ENCODE measurements at places on chromosomes 5 and 9.

- peak; percentile 31 for DNase-seq
Measured at GRCh38 chr9:16031971-16032370, 479.1 kb downstream of the CCDC171 start.

DNA sequence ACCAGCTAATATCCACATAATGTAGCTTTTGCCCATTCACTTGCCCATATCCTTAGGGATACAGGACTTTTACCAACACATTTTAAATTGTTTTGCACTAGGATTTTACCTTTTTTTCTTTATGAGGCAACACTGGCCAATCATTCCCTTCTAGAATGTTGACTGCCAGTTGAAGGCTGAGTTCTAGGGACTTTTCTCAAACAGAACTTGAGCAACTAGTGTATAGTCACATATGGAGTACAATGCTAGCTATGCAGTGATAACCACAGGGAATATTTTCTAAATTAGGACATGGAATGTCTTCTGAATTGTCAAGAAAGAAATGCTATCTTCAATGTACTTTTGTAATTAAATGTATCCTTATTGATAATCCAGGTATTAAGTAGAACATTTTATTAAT, 133.6 kb downstream of the OXCT1 start:
- DNase-seq, result no peak

DNA sequence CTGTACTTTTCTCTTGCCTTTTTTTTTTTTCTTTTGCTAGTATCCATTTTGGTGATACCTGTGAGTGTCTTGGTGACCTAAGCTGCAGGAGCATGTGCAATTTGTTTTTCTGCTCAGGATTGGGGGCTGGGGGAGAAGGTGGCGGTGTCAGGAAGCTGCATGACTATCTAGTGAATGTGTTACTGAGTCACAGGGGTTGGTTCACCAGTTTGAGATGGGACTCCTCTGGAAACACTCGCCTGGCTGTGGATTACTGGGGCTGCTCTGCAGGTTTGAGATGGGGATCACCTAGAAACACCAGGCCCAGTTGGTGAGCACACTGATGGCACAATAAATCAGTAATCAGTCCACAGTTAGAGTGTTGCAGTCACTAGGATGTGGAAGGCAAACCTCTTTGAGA, 447.9 kb downstream of the SPATA31D1 start:
- peak; percentile 10 for DNase-seq

DNA sequence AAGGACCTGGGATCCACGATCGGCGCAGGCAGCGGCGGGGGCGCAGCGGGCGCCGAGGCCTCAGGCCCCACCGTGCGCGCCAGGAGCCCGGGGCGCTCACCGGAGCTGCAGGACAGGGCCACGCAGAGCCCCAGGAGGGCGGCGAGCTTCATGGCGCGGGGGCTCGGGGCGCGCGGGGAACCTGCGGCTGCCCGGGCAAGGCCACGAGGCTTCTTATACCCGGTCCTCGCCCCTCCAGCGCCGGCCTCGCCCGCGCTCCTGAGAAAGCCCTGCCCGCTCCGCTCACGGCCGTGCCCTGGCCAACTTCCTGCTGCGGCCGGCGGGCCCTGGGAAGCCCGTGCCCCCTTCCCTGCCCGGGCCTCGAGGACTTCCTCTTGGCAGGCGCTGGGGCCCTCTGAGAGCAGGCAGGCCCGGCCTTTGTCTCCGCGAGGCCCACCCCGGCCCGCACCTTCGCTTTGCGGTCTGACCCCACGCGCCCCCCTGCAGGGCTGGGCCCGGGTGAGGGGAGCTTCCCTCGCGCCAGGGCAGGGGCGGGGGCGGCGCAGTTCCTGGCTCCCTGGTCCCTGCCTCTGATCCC, at the start of gene SCGB3A1:
Gene SCGB3A1, minus strand, starts transcription at position 189 of the 577 bp plus-strand sequence. Its CDS starts 37 bp downstream, at position 152.
- DNase-seq, result peak; percentile 18

DNA sequence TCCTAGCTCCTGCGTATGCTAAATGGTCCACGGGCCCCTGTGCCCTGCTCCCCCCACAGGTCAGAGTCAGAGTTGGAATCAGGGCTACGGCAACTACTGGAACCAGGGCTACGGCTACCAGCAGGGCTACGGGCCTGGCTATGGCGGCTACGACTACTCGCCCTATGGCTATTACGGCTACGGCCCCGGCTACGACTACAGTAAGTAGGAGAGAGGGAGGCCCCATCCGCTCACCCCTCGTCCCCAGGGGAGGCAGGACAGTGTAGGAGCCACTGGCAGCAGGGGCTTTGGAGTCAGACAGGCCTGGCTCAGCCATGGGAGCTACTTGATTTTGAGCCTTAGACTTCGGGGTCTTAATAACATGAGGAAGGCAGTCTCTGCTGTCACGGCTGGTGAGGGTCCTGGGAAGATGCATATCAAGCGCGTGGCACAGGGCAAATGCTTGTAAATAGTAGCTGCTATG, 5.8 kb downstream of the HNRNPAB start:
- no peak for DNase-seq

GRCh38 chr9:79353856-79354520, 217.8 kb upstream of the TLE4 start:
- DNase-seq, result peak; percentile 11

GRCh38 chr9:35844628-35845270, 15.7 kb downstream of the TMEM8B start:
- peak; percentile 74 for DNase-seq

- DNase-seq, result no peak
Measured at GRCh38 chr5:53110156-53110555, 599 bp upstream of the MOCS2 start.

GRCh38 chr9:69980041-69980440, 63.6 kb upstream of the MAMDC2 start:
- peak; percentile 53 for DNase-seq

GRCh38 chr5:152364899-152365298, 40.2 kb downstream of the NMUR2 start:
- DNase-seq, result no peak

DNA sequence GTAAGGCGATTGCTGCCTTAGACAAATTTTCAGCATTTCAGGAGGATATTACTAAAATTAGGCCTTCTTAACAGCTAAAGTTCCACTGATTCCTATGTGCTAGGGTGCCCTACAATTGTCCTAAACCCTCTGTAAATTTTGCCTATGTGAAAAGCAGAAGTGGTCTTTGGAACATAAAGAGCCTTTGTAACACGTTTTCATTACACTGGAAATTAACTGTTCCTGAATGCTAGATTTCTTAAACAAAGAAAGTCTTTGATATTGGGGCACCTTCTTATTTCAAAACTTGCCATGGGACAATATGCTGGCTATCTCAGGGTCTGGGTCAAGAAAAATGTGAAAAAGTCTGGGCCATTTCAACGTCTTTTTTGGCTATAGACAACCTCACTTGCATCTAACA, 60.4 kb upstream of the MOCS2 start:
- no peak for DNase-seq

DNA sequence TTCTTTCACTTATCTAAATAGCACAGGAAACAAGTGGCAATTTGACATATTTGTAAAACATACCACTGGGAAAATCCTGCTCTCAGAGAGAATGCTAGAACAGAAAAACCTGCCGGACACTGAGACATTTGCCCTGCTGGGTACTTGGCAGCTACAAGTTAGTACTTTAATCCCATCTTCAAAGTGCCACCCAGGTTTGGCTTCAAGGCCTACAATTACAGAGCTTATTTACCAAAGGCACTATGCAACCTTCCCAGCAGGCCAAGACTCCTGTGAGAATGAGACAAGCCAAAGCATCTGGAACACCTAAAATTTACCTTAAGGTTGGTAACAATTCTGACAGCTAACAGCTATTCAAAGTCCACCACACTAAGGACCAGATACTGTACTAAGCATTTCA, 78.3 kb downstream of the TSSK1B start:
- no peak for DNase-seq

GRCh38 chr5:112122353-112122752, 296.7 kb downstream of the EPB41L4A start:
- DNase-seq, result no peak

GRCh38 chr9:121308765-121309164, 40.8 kb downstream of the GSN start:
- DNase-seq, result no peak

- no peak for DNase-seq
Measured at GRCh38 chr5:125587631-125588030, 835.6 kb upstream of the GRAMD2B start.

DNA sequence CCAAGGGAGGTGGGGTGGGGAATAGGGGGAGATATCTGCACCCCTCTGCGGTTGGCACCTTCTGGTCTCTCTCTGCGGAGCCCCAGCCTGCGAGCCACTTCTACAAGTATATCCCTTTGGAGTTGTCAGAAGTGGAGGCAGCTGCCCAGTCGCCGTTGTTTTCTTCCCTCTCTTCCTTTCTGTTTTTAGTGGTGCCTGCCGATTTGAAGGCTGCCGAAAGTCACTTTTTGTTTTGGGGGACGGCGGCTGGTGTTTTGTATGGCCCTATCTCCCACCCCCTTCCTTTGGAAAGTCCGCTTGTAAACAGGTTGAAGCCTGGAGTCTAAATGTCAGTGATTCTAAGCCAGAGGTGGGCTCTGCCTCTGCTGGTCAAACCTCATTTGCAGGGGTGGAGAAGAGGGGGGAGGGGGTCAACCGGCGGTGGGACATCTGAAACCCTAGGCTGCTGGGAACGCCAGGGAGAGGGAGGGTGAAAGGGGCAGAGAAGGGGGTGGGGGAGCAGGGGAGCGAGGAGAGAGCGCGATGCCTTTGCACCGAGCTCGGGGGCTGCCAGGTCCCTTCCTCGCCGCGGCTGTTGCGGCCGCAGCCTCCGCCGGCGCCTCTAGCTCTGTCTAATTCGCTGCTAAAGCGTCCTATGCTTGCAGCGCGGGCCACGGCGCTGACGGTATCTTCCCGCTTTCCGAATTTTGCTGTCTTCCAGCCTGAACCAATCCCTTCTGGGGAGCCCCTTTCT, at the start of gene FGF10:
Gene FGF10, minus strand, starts transcription at position 331 of the 733 bp plus-strand sequence. CDS start 738 bp downstream, outside the sequence.
- DNase-seq, result peak; percentile 32

DNA sequence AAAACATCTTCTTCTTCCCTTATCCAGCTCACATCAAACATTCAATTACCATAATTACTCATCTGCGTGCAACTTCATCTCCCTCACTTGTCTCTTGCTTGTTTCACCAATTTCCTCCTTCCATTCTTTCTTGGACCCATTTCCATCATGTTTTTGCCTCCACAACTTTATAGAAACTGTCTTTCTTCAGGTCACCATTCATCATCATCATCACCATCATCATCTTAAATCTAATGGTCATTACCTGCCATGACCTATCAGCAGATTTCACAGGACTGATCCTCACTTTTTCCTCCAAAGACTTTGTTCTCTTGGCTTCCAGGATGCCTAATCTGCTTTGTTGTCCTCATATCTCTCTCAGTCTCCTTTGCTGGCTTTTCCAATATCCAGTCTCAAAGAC, 495.6 kb downstream of the DNAH5 start:
- no peak for DNase-seq

- no peak for DNase-seq
Measured at GRCh38 chr5:10030219-10030831, 219.4 kb downstream of the ATPSCKMT start.

DNA sequence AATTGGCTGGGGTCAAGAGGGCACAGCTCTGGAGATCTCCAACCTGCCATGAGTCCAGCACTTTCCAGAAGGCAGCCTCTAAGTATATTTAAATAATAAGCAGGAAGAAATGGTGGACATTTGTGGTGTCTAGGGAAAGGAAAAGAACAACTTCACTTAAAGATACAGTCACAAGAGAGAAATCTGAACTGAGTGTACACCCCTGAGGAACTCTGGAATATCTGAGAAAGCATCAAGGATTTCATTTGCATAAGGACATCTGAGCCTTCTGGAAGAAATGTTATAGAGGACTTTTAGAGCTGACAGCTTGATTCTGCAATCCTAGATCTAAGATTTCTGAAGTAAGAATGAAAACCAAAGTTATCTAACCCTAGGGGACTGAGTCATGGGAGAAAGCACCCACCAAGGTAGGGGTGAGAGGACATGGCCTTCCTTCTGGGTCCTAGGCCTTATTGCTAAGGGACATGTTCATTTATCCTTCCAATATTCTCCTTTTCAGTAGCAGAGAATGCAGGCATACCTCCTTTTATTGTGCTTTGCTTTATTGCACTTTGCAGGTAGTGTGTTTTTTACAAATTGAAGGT, 253.4 kb upstream of the SLC24A2 start:
- no peak for DNase-seq

- no peak for DNase-seq
Measured at GRCh38 chr9:133887540-133888047, 104.5 kb downstream of the VAV2 start.

DNA sequence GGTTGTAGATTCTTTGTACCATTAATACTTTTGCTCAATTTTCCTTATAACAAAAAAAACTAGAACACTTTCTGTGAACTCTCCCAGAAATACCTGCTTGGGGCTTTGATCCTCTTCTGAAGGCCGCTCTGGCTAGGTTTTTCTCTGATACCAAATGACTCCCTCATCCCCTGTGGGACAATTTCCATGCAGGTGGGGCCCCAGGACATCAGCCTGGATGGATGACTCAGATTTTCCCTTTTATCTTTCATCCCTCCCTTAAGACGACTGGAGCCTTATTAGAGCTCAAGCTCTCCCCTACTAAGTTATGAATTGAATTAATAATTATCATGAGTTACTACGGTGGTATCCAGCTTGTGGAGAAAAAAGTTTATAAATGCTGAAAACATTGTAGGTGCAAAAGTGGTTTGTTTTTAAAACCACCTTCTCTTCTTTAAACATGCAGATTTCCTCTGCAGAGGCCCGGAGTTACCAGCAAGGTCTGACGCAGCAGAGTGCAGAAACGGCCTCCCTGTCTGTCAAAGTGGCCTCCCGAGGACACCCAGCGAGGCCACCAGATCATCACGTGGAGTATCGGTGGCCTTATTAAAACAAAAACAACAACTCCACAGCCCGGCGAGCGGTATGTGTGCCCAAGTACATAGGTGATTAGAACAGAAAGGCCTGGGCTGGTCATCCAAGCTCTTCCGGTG, 50.8 kb upstream of the IRX4 start:
- no peak for DNase-seq

DNA sequence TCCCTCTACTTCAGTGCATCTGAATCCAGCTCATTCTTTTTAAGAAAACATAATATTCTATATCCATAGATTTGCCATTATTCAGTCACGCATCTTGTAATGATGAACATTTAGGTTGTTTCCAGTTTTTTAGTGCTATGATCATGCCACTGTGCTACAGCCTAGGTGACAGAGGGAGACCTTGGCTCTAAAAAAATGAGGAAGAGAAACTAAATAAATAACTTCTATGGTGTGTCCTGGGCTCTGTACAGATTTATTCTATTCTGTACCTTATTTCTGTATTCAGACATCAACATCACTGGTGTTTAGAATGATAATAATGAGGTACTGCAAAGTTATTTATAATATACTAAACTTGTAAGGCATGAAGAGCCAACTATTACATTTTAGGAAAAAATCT, 45.9 kb downstream of the PDE8B start:
- no peak for DNase-seq

DNA sequence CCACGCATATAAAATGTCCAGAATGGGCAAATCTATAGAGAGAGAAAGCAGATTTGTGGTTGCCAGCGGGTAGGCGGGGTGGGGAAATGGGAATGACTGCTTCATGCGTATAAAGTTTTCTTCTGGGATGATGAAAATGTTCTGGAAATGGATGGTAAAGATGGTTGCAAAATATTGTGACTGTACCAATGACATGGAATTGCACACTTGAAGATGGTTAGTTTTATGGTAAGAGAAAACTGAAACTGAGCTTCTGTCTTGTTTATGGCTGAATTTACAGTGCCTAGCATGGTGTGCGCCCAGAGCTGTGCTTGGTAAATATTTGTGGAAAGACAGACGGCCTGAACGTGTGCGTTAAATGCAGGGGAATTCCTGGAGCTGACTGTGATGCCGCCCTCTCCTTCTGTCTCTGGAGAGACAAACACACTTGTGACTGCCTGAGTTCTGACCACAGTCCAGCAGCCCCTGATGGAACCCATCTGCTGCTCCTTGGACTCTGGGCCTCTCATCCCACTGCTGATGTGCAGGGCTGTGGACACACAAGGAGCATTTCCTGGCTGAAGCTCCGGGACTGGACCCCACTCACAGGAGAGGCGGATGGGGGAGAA, 8.6 kb upstream of the PTGES start:
- DNase-seq, result peak; percentile 59
